AG09319 (cell line): ENCODE measurements at places on chromosomes 16 and 17.

GRCh38 chr17:76562734-76563148 lies 22.9 kb downstream of the PRCD start:
- no peak for DNase-seq

- DNase-seq: no peak
Measured at GRCh38 chr16:60852635-60853034, 1183.6 kb downstream of the CDH8 start.

DNA sequence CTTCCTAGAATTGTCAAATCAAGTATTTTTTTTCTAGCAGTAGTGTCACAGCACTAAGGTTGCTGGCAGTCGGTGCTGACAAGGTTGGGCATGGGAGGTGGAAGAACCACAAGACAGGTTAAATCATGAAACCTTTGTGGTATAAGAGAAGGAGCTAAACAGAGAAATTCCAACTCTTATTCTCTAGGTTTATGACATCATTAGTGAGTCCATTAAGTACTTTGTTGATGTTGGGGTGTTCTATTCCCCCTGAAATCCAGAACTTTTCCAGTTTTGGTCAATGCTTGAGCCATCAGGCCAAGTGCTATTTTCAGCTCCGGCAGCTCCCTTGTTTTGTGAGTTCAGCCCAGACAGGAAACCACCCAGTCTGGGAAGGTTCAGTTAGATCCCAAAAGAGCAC lies 206.0 kb upstream of the SOX9 start:
- DNase-seq: no peak

GRCh38 chr16:3098459-3099394 lies at the start of gene ZSCAN10:
Gene ZSCAN10, minus strand, starts transcription at chr16:3099294. Its CDS starts 6,357 bp downstream, at chr16:3092937.
- DNase-seq: no peak

- DNase-seq: no peak
Measured at GRCh38 chr17:34673995-34674890, 94.9 kb downstream of the TMEM132E start.

DNA sequence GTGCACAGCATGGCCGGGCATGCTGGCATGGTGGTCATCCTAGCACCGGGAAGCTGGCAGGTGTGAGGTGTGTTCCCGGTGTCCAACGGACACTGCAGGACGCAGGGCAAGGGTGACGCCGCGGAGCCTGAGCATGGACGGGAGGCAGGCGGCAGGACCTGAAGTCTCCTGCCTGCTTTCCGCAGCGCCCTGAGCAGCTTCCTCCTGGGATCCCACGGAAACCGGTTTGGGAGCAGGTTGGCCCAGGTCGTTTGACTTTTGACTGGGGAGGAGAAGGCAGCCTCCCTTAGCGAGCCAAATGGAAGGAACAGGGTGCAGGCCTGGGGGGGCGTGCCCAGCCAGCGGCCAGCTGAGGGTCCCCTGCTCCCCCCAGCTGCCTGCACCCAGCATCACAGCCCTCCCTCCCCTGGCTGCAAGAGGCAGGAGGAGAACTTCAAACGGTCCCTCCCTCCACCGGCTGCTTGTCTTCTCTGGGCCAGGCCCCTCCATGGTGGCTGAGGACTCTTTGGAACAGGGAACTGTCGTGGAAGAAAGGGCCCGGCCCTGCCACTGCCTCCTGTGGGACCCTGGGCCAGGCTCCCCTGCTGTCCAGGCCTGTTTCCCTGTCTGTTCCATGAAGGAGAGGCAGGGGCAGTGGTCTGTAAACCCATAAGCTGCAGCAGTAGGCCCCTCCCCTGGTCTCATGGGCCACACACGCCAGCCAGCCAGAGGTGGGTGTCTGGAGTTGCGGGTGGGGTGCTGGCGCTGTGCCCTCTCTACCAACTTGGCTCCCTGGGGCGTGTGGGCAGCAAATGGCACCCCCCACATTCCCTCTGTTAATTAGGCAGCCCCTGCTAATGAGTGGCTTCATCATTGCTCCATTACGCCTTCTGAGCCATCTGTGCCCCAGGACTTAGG lies 7.8 kb upstream of the ADGRG1 start:
- DNase-seq: no peak

- no peak for DNase-seq
Measured at GRCh38 chr17:44338702-44339101, 6.4 kb upstream of the GRN start.

DNA sequence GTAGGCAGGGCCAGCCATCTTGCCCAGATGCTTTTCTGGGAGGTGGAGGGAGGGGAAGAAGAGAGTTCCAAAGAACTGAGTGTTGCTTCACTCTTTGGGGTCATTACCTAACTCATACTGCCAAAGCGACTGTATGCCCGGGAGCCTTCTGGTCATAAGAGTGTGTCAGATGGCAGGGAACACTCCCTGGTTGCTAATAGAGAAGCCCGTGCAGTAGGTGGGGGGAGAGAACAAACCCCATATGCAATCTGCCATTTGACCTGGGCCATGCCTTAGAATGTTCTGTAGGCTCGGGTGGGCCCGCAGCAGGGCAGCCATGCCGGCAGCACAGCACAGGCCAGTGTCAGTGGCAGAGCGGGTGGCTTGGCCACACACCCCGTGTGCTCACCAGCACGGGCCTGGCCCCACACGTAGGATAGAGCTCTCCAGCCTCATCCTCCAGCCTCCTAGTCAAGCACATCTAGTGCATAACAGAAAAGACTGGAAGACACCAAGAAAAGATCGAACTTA lies 120.5 kb downstream of the SOCS1 start:
- DNase-seq: peak; percentile 19

GRCh38 chr17:62648956-62649294 lies 21.5 kb downstream of the MRC2 start:
- DNase-seq: no peak

DNA sequence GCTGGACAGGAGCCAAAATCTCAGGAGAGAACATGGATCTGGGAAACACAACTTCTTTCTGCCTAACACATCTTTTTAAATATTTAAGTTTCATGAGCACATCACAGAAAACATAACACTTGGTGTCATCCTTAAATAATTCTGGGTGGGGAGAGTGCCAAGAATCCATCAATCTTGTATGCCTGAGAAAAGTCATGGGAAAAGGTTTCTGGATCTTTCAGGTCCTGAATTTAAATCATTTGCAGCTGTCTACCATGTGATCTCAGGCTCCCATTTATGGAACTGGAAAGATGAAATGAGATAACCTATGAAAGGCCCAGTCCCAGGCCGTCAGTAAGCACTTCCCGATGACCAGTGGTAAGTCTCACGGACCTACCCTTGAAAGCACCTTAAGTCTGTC lies 15.1 kb downstream of the CDH11 start:
- no peak for DNase-seq

GRCh38 chr16:72473631-72474030 lies 301.7 kb upstream of the PMFBP1 start:
- no peak for DNase-seq

- no peak for DNase-seq
Measured at GRCh38 chr16:1182950-1183907, 30.3 kb downstream of the CACNA1H start.
